ENCODE measurements at places on chromosomes 6 and 20. TPM values are rescaled to one million over a fixed set of nuclear protein-coding genes. Genes with fewer than 3 reads are reported as not detected.

- no peaks in the 10 kb centered on the region for H3K27me3 ChIP-seq
- no peaks in the 10 kb centered on the region for H3K36me3 ChIP-seq
- H3K4me3 ChIP-seq = peak overlapping the region; percentile 52
- peaks cover 37% of the 10 kb centered on the region for H3K4me1 ChIP-seq
Measured at GRCh38 chr6:13354331-13355042, 26.1 kb upstream of the TBC1D7 start.

The FGD2 gene
- total RNA-seq = 1.2 TPM

The KIF13A gene
- 0.60 TPM for total RNA-seq

DNA sequence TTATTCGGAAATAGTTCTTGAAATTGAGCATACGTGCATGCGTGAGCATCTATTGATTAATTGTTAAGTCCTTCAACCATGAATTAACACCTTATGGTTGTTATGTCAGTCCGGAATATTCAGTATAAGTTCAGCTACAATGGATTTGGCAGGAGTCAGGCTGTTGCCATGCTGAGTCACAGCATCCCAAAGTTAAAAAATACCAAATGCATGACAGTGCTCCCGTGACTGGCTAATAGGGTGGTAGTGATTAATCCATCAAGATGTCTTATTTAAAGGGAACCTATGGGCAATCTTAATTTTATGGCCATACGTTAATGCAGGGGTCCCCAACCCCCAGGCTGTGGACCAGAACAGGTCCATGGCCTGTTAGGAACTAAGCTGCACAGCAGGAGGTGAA is 10.5 kb downstream of the RAE1 start:
- DNase-seq = no peak
- H3K27me3 ChIP-seq = no peaks in the 10 kb centered on the region
- H3K4me3 ChIP-seq = no peak overlapping the region
- peaks cover 12% of the 10 kb centered on the region for H3K36me3 ChIP-seq
- H3K27ac ChIP-seq = no peak overlapping the region

- no peak for DNase-seq
- no peaks in the 10 kb centered on the region for H3K36me3 ChIP-seq
- H3K4me1 ChIP-seq = no peaks in the 10 kb centered on the region
- H3K27ac ChIP-seq = no peak overlapping the region
- H3K4me3 ChIP-seq = no peak overlapping the region
Measured at GRCh38 chr6:165119231-165120020, 190.0 kb downstream of the C6orf118 start.

GRCh38 chr6:119138906-119139541 is 60.6 kb upstream of the FAM184A start:
- no peaks in the 10 kb centered on the region for H3K36me3 ChIP-seq
- DNase-seq = no peak
- H3K27ac ChIP-seq = peak overlapping the region; percentile 59
- H3K4me1 ChIP-seq = no peaks in the 10 kb centered on the region

The SMLR1 gene
- total RNA-seq = not detected

Data from CD8-positive, alpha-beta memory T cell (primary cell).